MCF 10A (cell line): ENCODE measurements at places on chromosomes 5 and 9. TPM values are rescaled to one million over a fixed set of nuclear protein-coding genes. Genes with fewer than 3 reads are reported as not detected.

DNA sequence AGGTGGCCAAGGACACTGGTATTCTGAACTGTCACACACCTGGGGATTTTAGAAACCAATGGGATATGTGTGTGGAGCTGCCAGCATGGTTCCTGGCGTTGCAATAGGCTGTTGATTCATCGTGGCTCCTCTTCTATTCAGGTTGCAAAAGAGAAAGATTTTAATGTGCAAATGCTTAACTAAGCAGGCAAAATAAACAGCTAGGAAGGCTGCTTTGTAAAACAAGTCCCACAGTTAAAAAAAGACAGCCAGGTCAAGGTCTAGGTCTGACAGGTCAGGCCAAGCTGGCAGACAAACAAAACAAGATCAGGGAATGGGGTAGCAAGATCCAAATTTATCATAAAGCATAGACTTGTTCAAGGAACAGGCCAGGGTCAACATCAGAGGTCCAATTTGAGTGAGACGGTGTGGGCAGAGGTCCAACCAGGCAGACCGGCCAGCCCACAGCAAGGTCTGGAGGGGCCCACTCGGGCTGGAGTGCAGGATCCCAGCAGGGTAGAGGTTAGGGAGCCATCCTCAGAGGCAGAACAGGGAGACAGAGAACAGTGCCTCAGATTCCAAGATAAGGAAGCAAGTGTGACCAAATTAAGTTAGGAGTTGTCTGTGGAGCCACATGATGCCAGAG, 45.6 kb downstream of the SUB1 start:
- no peak overlapping the region for H3K4me3 ChIP-seq
- H3K27ac ChIP-seq: no peak overlapping the region
- H3K4me1 ChIP-seq: peaks cover 14% of the 10 kb centered on the region
- no peak for DNase-seq
- H3K27me3 ChIP-seq: no peaks in the 10 kb centered on the region

DNA sequence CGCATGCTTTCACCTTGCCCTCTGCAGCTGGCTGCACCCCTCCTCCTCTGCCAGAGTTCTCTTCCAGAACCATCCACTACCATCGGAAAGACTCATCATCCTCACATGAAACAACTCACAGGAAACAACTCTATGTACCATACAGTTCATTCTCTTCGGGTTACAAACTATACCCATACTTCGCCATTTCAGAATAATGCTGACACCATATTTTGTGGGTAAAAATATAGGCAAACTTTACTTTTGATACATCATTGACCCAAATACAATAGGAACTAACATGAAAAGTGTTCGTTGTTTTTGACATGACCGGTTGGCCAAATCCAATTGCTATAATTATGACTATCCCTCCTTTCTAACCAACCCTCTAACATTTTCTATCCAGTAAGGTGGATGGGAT, 421.0 kb downstream of the SEMA5A start:
- DNase-seq: no peak
- H3K36me3 ChIP-seq: no peaks in the 10 kb centered on the region
- no peaks in the 10 kb centered on the region for H3K27me3 ChIP-seq
- H3K4me3 ChIP-seq: no peak overlapping the region

DNA sequence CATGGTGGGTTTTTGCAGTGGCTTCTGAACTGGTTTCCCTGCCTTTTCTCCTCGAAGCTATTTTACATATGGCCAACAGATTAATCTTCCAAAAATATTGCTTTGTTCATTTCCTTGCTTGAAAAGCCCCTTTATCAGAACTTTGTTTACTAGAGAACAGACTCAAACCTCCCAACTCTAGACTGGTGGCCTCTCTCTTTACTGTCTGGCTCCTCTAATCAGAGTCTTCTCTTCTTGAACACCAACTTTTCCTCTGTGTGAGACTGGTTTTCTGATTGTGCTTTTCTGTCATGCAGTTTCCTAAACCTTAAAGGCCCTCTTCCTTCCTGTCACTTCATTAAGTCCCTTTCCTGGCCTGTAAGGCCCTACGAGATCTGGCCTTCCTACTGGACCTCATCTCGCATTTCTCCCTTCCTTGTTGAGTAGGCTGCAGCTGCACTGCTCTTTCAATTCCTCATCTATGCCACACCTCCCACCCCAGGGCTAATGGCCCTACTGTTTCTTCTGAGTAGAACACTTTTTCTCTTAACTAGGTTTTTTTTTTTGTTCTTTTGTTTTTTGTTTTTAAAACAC, 5.7 kb downstream of the C9orf43 start:
- no peak overlapping the region for H3K27ac ChIP-seq
- H3K27me3 ChIP-seq: no peaks in the 10 kb centered on the region
- H3K4me3 ChIP-seq: no peak overlapping the region
- H3K4me1 ChIP-seq: no peaks in the 10 kb centered on the region
- H3K36me3 ChIP-seq: no peaks in the 10 kb centered on the region

Gene CDH6
- total RNA-seq: not detected in 2 replicates

GRCh38 chr5:176985516-176985915, 21.1 kb downstream of the UIMC1 start:
- H3K36me3 ChIP-seq: peaks cover 40% of the 10 kb centered on the region
- DNase-seq: no peak
- peaks cover 7% of the 10 kb centered on the region for H3K4me1 ChIP-seq
- no peaks in the 10 kb centered on the region for H3K27me3 ChIP-seq
- no peak overlapping the region for H3K4me3 ChIP-seq
- no peak overlapping the region for H3K27ac ChIP-seq

Gene DIPK1B
- not detected in 2 replicates for total RNA-seq

- peaks cover 10% of the 10 kb centered on the region for H3K4me1 ChIP-seq
- H3K27me3 ChIP-seq: no peaks in the 10 kb centered on the region
- no peak overlapping the region for H3K27ac ChIP-seq
Observed at GRCh38 chr5:73856997-73857396, 231.0 kb downstream of the ARHGEF28 start.

Gene SLC25A2
- total RNA-seq: 0.37 and 0.79 TPM in 2 replicates

Gene C9orf153
- total RNA-seq: 0.19 TPM in 1 of 2 replicates, not detected in the other

- H3K4me3 ChIP-seq: no peak overlapping the region
Observed at GRCh38 chr5:123800640-123801039, 288.7 kb downstream of the CSNK1G3 start.

DNA sequence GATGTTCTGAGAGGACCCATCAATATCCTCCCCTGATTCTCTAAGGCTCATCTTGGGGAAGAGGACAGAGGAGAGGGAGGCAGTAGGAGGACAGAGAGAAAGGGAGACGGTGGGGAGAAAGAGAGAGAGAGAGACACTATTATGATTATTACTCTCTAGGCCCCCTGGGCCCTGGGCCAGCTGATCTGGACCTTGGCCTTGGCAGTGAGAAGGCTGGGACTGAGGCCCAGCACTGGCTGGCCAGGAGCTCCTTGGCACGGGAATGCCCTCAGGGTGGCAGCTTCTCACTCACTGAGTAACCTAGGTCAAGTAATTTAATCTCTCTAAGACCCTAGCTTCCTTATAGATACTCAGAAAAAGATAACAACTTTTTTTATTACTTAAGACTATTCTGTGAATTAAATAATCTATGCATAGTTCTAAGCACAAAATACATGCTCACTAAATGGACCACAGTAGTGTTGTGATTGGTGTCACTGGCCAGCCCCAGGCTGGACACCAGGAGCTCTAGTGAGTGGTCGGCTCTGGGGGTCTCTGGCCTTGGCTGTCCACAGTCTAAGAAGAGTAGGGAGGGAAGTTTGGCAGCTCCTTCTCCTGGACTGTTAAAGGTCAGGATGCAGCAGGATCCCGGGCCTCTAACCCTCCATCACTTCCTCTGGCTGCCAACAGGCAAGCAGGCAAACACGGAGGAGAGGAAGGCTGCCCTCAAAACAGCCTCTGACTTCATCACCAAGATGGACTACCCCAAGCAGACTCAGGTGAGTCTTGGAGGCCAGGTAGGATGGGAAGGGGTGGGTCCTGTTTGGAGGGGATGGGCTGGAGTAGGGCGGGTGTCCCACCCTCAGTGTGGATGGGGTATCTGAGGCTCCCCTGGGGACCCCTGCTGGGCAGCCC, 50.0 kb downstream of the GSN start:
- H3K27me3 ChIP-seq: no peaks in the 10 kb centered on the region
- peak; percentile 31 for DNase-seq
- H3K27ac ChIP-seq: peak overlapping the region; percentile 19
- H3K36me3 ChIP-seq: peaks cover 39% of the 10 kb centered on the region

Gene TIFAB
- total RNA-seq: not detected in 2 replicates
